ENCODE measurements at places on chromosomes 7 and 10. TPM values are rescaled to one million over a fixed set of nuclear protein-coding genes. Genes with fewer than 3 reads are reported as not detected.

UCN3 gene
- not detected for polyA plus RNA-seq

DNA sequence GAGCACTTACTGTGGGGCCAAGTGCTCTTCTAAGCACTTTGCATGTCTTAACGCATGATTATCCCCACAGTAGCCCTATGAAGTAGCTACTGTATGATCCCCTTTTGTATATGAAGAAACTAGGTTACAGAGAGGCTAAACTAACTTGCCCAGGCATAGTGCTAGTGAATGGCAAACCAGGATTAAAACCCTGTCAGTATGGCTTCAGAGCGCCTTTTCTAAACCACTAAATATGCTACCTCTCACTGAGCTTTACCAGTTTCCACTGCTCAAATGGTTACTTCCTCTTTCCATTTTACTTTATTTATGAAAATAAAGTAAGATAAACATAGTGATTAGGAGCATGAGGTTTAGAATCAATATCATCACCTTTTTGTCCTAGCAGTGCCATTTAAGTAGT lies 73.6 kb downstream of the PODXL start:
- H3K4me1 ChIP-seq, result no peaks in the 10 kb centered on the region
- peaks cover 2% of the 10 kb centered on the region for H3K36me3 ChIP-seq
- no peaks in the 10 kb centered on the region for H3K27me3 ChIP-seq
- no peak for DNase-seq

DNA sequence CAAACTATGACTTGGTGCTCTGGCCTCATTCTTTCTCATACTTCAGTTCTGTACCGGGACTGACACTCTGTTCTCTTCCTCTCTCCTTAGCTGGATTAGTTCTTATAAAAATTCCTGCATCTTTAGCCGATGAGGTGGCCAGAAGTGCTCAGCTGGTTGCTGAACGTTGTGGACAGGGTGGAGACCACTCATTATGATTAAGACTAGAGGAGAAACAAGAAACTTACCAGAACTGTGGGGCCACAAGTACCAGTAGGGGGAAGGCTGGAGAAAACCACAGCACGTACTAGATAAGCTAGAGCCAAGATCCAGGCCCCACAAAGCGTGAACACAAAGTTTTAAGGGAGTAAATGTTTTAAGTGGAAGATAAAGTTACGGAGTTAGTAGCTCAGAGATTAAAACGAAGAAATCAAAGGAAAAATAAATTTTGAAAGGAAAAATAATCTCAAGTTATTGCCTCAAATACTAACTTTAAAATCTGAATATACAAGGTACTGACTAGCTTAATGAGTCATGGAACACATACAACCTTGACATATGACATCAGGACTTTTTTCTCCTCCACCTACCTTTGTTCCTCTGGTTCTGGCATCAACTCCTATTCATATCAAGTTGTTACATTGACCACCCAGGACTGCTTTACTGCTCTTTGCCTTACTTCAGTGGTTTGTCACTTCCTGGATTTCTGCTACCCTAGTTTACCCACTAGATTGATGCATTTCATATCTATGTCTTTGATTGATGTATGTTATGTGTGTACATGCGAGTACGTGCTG lies 469.0 kb downstream of the TFEC start:
- no peak overlapping the region for H3K4me3 ChIP-seq
- DNase-seq, result no peak
- H3K36me3 ChIP-seq, result no peaks in the 10 kb centered on the region
- no peaks in the 10 kb centered on the region for H3K27me3 ChIP-seq
- no peaks in the 10 kb centered on the region for H3K4me1 ChIP-seq
- no peak overlapping the region for H3K27ac ChIP-seq

GRCh38 chr7:148835854-148836253 lies 48.2 kb downstream of the EZH2 start:
- no peak overlapping the region for H3K4me3 ChIP-seq
- peaks cover 3% of the 10 kb centered on the region for H3K4me1 ChIP-seq
- no peak overlapping the region for H3K27ac ChIP-seq
- no peaks in the 10 kb centered on the region for H3K27me3 ChIP-seq
- no peak for DNase-seq

- no peak overlapping the region for H3K4me3 ChIP-seq
- no peak overlapping the region for H3K27ac ChIP-seq
- DNase-seq, result peak; percentile 35
- H3K36me3 ChIP-seq, result no peaks in the 10 kb centered on the region
Measured at GRCh38 chr7:151759591-151760042, 117.3 kb downstream of the PRKAG2 start.

Measured in keratinocyte (primary cell).